ENCODE measurements at places on chromosomes 7 and 10.

DNA sequence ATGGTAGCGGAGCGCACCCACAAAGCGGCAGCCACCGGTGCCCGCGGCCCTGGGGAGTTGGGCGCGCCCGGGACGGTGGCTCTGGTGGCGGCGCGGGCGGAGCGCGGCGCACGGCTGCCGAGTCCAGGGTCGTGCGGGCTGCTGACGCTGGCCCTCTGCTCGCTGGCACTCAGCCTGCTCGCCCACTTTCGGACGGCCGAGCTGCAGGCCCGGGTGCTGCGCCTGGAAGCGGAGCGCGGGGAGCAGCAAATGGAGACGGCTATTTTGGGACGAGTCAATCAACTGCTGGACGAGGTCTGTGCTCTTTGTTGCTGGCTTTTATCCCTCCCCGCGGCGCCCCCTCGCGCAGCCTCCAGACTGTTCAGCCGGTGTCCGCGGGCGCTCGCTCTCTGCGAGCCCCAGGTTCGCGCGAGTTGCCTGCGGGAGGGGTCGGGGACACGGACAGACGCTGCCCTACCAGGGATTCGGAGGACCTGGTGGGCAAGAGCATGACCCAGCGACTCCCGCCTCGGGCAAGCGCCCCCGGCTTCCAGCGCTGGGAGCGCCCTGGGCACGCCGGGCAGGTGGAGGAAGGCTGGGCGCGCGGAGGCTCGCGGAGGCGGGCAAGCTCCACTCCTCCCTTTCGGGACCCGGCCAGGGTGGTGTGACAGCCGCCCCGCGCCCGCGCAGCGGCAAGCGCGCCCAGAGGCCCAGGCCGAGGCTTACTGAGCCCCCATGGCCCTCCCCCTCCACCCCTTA lies 887 bp downstream of the COL13A1 start:
- DNase-seq: peak; percentile 42

DNA sequence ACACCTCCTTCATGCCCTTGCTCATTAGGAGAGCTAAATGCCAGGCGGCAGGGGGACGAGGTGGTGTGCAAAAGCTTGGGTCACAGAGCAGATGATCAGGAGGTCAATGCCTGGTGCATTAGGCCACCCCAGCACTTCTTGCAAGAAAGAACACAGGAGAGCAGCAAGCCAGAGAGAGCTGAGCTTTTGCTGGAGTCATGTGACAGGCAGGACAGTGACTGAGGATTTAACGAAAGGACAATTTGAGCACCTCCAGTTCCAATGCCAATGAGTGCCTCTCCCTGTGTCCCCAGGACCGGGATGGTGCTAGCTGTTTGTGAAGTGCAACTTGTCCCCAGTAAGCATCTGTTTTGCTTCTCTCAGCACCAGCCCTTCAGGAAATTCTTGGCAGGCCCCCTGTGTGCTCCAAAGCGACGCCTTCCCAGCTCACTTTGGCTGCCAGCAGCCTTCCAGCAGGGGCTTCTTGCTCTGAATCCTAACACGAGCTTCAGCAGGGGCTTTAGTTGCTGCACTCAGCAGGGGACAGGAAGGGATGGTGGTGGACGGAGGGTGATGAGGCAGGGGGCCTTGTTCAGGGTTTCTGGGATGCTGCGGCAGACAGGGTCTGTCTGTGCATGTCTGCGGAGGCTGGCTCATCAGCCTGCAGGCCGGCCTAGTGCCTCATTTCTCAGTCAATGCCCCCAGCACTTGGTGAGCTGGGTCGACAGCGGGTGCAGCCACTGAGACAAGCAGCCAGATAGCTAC lies 368.1 kb downstream of the RPS24 start:
- DNase-seq: no peak

DNA sequence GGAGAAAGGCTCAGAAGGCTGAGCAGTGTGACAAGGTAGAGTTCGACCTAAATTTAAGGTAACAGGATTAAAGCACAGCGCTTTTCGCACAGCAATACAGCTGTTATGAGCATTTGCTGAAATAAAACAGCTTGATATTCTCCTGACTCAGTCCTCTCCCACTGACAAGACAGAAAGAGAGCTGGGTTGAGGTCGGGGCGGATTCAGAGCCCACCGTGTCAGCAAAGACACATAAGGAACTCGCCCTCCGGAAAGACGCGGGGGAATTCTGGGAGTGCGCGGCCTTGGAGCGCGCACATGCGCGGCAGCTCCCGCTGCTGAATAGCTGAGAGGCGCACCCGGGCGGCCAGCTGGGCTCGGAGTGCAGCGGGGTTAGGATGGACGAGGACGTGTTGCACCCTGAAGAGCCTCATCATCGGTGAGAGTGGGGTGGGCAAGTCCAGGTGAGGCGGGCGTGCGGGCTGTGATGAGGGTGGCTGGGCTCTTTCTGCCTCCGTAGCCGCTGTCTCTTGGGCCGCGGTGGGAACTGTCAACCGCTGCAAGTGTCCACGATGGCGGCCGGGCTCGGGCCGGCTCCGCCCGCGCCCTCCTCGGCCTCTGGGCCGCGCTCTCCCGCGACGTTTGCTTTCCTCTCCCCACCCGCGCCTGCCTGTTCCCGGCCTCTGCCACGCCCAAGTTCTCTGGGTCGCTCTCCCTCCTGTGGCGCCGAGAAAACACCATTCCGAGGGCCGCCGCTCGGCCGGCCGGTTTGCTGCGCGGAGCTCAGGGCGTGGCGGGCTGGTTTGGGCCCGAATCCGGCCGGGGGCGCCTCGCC lies 120.6 kb downstream of the LYZL1 start:
- DNase-seq: peak; percentile 66

DNA sequence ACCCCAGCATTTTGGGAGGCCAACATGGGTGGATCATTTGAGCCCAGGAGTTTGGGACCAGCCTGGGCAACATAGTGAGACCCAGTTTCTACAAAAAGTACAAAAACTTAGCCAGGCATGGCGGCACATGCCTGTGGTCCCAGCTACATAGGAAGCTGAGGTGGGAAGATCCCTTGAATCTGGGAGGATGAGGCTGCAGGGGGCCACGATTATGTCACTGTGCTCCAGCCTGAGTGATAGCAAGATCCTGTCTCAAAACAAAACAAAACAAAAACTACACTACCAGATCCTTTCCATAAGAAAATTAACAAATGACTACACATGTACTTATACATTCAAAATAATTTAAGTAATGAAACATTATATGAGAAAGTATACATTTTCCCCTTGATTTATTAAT lies 116.4 kb upstream of the KLF6 start:
- no peak for DNase-seq

- no peak for DNase-seq
These were observed 647.6 kb downstream of the TNS3 start for GRCh38 chr7:46934198-46934825.

GRCh38 chr7:107659666-107660065 lies 962 bp upstream of the SLC26A4 start:
- no peak for DNase-seq

- no peak for DNase-seq
These were observed 13.1 kb upstream of the FBXW4 start for GRCh38 chr10:101708073-101708472.

GRCh38 chr7:55020466-55020871 lies 1.7 kb downstream of the EGFR start:
- no peak for DNase-seq

DNA sequence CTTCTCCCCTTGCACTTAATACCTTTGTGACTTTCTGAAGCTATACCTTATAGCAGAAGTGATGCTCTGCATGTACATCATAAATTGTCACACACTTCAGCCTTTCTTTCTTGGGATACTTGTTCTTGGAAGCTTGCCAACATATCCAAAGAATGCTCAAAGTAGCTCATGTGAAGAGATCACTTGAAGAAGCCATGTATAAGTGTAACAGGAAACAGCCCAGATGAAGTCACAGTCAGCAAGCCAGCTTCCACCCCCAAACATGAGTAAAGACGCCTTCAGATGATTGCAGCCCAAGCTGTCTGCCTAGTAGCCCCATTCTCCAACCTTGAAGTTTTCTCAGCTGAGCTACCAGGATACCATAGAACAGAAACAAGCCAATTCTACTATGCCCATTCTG lies 50.9 kb downstream of the DGKB start:
- DNase-seq: no peak

DNA sequence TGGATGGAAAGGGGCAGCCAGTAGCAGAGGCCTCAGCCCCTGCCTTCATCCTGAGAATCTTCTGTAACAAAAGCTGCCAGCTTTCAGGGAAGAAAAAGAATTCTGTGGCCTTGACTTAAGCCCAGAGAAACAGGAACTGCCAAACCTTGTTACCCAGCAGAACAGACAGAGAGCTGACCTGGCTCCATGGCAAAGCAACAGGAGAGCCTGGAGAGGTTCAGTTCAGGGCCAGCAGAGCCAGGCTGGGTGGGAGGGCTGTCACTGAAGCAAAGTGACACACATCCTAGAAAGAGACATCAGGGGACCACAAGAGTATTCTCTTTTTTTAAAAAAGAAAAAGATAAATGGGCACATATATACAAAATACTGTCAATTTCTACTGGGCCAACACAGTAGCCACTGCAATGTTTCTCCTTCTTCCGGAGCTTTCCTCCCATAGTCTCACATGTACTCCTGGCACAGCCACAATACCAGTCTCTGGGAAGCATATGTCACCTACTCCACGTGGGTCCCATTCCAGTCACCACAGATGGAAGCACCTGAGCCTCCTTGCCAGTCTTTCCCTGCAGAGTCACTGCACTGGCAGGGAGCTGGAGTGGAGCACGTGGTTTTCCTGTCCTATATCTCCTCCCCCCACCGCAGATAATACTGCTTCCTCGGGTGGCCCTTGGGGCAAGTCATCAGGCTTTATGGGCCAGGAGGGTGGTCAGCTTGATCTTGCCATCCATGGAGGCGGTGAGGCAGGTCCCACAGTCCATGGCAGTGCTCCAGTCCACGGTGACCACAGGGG lies 15.2 kb upstream of the CYREN start:
- DNase-seq: no peak

GRCh38 chr7:45979275-45980180 lies 58.5 kb upstream of the IGFBP3 start:
- DNase-seq: no peak

DNA sequence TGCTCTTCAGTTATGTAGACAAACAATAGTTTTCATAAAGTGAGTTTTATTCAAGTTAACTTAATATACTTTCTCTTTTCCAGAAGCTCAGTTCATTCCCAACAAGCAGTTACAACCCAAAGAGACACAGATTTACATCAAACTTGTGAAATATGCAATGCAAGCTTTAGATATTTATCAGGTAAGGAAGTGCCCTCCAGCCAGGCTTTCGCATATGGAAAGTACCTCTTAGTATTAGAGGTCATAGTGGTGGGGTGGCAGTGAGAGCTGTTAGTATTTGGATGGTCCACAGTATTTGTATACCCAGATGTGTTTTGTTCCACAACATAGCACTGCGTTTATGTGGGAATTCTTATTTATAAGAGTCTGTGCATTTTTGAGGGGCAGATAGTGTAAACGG lies 32.1 kb downstream of the TRRAP start:
- no peak for DNase-seq

DNA sequence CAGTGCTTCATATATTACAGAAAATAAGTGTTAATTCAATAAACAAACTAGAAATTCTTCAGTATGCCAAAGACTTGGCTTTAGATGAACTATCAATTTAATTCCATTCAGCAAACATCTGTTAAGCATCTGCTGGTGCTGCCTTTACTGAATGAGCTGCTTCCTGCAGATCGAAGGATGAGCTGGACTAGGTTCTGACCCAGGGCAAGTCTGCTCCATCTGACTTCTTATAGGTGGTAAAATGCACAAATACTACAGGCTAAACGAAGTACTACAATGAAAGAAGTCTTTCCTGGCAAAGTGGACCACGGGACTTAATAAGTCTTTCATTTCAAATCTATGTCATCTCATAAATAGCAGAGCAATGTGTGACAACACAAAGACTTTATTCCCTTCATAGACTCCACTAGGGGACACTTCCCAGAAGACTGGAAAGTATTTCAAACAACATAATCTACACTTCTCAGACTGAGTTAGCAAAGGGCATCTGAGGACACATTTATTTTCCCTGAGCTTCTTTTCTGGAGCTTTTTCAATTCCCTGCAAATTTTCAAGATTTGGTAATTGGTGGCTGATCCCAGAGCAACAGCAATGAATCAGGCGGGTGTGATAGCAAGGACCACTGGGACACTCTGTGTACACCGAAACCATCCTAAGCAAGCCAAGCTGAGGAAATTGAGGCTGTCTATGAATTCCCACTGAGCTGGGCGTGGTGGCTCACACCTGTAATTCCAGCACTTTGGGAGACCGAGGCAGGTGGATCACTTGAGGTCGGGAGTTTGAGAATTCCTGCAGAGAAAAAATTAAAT lies 108.9 kb upstream of the FRMD4A start:
- no peak for DNase-seq

- no peak for DNase-seq
These were observed 5.7 kb downstream of the BLVRA start for GRCh38 chr7:43764039-43764761.

GRCh38 chr10:112619556-112619955 lies 172.5 kb downstream of the VTI1A start:
- DNase-seq: no peak

Data from frontal cortex (tissue), 4 donors.